ENCODE measurements at places on chromosomes 6 and 20. TPM values are rescaled to one million over a fixed set of nuclear protein-coding genes. Genes with fewer than 3 reads are reported as not detected.

Gene SIRPA
- 14.4 TPM for total RNA-seq

Gene PBOV1
- not detected for total RNA-seq

Gene CTCFL
- total RNA-seq = not detected

Gene IL20RA
- total RNA-seq = not detected

Gene SCRT2
- total RNA-seq = not detected

Measured in endothelial cell of coronary artery (primary cell).